IgD-negative memory B cell (primary cell): ENCODE measurements at places on chromosomes 5 and 9. TPM values are rescaled to one million over a fixed set of nuclear protein-coding genes. Genes with fewer than 3 reads are reported as not detected.

The DBH gene
- polyA plus RNA-seq, result not detected

The SPATA31A7 gene
- not detected for polyA plus RNA-seq

The BTNL3 gene
- polyA plus RNA-seq, result not detected

The LCN15 gene
- polyA plus RNA-seq, result not detected

The SHOC1 gene
- not detected for polyA plus RNA-seq

The CCNO gene
- polyA plus RNA-seq, result not detected

The IL33 gene
- polyA plus RNA-seq, result not detected
